Adipose tissue (tissue), 3 donors: ENCODE measurements at places on chromosomes 16 and 17. TPM values are rescaled to one million over a fixed set of nuclear protein-coding genes. Genes with fewer than 3 reads are reported as not detected.

Gene DECR2
- 22.8 TPM for polyA plus RNA-seq

Gene KCNJ18
- not detected for polyA plus RNA-seq

Gene FBXW10
- 0.12 TPM for polyA plus RNA-seq

Gene ARL5C
- not detected for polyA plus RNA-seq

Gene CES1
- 5.9 TPM for polyA plus RNA-seq

Gene TMEM114
- polyA plus RNA-seq, result not detected

Gene GLTPD2
- polyA plus RNA-seq, result not detected

Gene TMED6
- 0.76 TPM for polyA plus RNA-seq

Gene SLC2A4
- 41.8 TPM for polyA plus RNA-seq

Gene SOCS1
- 29.7 TPM for polyA plus RNA-seq

Gene DHRS7C
- not detected for polyA plus RNA-seq

Gene CCDC40
- 1.4 TPM for polyA plus RNA-seq

Gene TMEM88
- polyA plus RNA-seq, result 85.7 TPM

Gene G6PC1
- polyA plus RNA-seq, result not detected

Gene LGALS9B
- not detected for polyA plus RNA-seq

Gene GPS2
- 47.5 TPM for polyA plus RNA-seq

Gene CAPNS2
- polyA plus RNA-seq, result not detected

Gene ZFHX3
- 5.4 TPM for polyA plus RNA-seq

Gene C1QTNF1
- polyA plus RNA-seq, result 357 TPM

Gene SYCE1L
- 0.68 TPM for polyA plus RNA-seq

Gene RHBDF1
- 33.0 TPM for polyA plus RNA-seq

Gene RUNDC3A
- not detected for polyA plus RNA-seq

Gene KRTAP4-3
- polyA plus RNA-seq, result not detected

Gene NTHL1
- polyA plus RNA-seq, result 23.3 TPM

Gene CSH2
- not detected for polyA plus RNA-seq

Gene DHX58
- 7.0 TPM for polyA plus RNA-seq

Gene DNAH3
- not detected for polyA plus RNA-seq

Gene MBTD1
- 4.0 TPM for polyA plus RNA-seq

Gene MYH2
- not detected for polyA plus RNA-seq

Gene MMP28
- polyA plus RNA-seq, result 18.7 TPM

Gene RPS2
- polyA plus RNA-seq, result 3,324 TPM

Gene CEMP1
- polyA plus RNA-seq, result 0.66 TPM

Gene CCDC200
- 0.10 TPM for polyA plus RNA-seq

Gene SLC6A2
- polyA plus RNA-seq, result 0.24 TPM

Gene CPHXL2
- not detected for polyA plus RNA-seq

Gene C16orf89
- polyA plus RNA-seq, result 19.9 TPM

Gene HS3ST2
- polyA plus RNA-seq, result 3.3 TPM

Gene PLXDC1
- polyA plus RNA-seq, result 4.7 TPM

Gene OTOP2
- not detected for polyA plus RNA-seq

Gene KRTAP2-2
- polyA plus RNA-seq, result not detected

Gene CRAMP1
- polyA plus RNA-seq, result 4.1 TPM

Gene MPP2
- 3.3 TPM for polyA plus RNA-seq

Gene MYL11
- polyA plus RNA-seq, result 1.3 TPM

Gene VASN
- 6.0 TPM for polyA plus RNA-seq

Gene ITGA2B
- 0.90 TPM for polyA plus RNA-seq

Gene TPSD1
- not detected for polyA plus RNA-seq

Gene AANAT
- 0.08 TPM for polyA plus RNA-seq

Gene AOC3
- polyA plus RNA-seq, result 182 TPM

Gene PLEKHG4
- 5.6 TPM for polyA plus RNA-seq

Gene HBA2
- polyA plus RNA-seq, result 982 TPM

Gene CHD3
- 169 TPM for polyA plus RNA-seq
